Skeletal muscle cell (primary cell): ENCODE measurements at places on chromosomes 1 and 21.
A peak's percentile ranks its signal among the peaks of the same experiment; 100 is the strongest.

DNA sequence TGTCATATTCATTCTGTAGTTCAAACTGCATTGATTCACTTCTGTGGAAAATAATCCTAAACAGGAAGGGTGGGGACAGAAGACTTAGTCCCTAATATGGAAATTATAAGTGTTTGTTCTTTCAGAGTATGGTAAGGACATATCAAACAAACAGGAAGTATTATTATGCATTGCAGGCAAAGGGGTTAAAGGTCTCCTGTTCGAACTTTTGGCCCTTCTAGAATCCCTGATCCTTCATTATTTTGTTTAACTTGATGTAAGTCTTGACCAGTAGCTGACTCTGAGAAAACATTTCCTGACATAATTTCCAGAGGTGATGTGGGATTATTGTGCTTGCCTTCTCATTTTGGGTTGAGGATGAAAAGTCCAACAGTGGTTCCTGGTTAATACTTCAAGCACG is 215.4 kb upstream of the ADGRL2 start:
- no peak for DNase-seq

GRCh38 chr1:151534662-151535278 is 5.3 kb upstream of the TUFT1 start:
- no peak for DNase-seq

DNA sequence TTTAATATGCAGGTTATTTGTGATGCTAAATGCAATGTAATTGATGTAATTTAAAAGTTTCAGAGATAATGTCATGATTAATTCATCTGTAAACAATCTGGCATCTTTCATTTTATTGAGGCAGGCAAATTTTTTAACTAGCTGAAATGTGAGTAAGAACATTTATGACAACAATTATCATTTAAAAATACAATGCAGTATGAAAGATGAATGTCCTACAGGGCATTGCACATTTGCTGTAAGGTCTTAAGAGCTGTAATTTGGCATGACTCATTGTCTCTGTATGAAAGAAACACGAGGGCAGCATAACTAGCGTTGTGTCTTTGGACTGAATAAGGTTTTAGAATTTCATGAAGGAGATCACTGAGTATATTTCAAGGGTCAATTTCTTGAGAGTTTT is 642.8 kb downstream of the PLA2G4A start:
- peak; percentile 14 for DNase-seq

GRCh38 chr1:172640111-172640510 is 18.8 kb upstream of the FASLG start:
- no peak for DNase-seq

DNA sequence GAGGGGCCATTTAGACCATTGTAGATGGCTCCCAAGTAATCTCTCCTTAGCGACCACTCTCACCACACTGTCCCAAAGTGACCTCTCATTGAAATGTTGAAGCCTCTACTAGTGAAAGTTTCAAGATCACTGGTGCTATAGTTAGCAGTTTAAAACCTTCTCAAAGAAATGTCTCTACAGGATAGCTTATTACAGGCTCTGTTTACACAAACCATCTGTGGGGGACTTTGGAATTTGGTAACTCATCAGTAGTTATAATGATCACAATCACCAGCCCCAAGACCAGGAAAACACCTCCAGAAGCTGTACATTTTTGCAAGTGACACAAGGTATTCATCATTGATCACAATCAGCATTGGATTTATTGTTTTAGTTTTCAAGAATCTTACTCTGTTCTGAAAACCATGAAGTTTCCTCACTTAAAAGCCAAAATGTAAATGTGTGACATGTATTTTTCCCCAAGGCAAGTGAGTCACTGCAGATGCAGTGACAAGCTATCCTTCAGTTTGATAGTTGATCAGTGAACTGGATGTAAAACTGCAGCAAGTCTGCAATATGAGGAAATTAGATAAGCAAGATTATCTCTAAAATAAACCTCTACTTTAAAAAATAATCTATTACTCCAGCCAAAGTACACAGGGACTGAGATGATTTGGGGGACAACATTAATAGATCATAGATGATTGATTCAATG is 41.9 kb downstream of the C21orf91 start:
- DNase-seq: no peak

DNA sequence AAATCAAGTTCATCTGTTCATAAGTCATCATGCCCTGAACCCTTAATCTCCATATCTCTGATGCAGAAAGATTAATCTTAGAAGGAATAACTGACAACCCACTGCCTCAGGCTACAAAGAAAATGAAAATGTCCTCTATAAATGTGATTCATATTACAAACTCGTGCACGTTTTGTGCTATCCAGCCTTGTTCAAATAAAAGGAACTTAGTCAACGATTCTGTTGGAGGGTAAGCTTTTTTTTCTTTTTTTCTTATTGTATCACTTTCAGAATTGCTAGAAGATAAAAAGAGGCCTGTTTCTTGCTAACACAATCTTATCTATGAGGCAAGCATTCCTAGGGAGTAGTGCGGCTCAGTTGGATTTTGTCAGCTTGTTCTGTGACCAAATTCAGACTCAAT is 228.4 kb downstream of the TM2D1 start:
- no peak for DNase-seq

DNA sequence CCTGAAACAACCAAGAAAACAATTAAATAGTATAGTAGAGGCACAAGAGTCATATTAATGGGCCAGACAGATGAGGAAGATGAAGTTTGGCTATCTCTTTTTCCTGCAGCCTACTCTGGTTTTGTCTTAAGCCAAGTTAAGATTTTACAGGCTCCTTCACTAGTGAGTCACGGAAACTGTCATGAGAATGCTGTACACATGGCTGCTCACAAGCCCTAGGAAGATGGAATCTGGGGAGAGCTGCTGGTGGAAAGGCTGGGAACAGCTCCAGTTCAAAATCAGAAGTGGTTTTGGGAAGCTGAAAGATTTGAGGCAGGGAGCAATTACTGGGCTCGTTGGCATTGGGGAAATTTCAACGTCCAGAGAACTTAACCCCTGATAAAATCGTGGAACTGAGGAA is 46.4 kb upstream of the S1PR1 start:
- DNase-seq: no peak

DNA sequence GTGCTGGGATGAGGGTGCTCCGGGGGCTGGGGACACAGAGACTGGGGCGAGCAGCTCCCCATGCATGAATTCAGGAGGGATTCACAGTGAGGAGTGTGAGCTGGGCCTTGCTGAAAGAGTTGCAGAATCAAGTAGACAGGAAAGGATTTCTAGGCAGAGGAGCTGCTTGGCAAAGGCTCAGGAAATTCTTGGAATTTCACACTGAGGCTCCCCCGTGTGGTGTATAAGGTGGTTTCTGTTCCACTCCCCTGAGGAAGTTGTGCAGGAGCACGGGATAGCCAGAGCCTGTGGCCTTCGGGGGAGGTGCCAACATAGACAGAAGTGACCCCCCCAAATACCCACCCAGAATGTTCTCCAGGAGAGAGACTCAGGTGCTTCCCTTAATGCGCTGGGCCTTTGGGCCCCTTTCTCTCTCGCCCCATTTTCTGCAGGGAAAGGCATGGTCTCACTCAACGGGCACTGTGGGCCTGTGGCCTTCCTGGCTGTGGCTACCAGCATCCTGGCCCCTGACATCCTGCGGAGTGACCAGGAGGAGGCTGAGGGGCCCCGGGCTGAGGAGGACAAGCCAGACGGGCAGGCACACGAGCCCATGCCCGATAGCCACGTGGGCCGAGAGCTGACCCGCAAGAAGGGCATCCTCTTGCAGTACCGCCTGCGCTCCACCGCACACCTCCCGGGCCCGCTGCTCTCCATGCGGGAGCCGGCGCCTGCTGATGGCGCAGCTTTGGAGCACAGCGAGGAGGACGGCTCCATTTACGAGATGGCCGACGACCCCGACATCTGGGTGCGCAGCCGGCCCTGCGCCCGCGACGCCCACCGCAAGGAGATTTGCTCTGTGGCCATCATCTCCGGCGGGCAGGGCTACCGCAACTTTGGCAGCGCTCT is 58.5 kb upstream of the ACTL8 start:
- DNase-seq: peak; percentile 34

DNA sequence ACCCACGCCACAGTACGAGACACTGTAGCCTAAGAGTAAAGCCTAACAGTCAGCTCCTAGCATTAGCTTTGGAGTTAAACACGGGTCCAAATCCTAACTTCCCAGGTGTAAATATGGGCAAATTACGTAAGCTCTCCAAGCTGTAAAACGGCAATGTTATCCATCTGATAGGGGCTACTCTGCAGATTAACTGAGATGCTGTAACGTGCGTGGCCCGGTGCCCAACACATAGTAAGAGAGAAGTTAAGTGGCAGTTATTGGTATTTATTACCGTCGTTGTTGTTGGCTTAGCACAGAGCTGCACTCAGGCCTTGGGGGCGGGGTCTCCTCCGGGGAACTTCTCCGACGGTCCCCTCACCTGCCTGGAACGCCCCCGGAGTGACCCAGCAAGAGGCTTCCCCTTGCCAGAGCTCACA is 457 bp downstream of the TRAPPC3 start:
- no peak for DNase-seq

- DNase-seq: no peak
These were observed 38.6 kb downstream of the GADD45A start for GRCh38 chr1:67723620-67724019.

DNA sequence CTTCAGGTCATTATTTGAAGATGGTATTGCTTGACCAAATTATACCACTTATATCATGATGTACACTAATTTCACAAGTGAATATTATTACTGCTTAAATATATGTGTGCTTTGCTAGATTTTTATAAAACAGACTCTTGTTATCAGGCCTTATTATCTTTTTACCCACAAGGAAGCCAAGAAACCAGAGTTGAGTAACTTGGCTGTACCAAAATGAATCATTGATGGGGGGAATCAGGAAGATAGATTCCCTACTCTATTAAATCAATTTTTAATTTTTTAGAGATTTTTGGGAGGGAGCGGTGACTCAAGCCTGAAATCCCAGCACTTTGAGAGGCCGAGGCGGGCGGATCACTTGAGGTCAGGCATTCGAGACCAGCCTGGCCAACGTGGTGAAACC is 16.0 kb upstream of the SCCPDH start:
- DNase-seq: no peak

DNA sequence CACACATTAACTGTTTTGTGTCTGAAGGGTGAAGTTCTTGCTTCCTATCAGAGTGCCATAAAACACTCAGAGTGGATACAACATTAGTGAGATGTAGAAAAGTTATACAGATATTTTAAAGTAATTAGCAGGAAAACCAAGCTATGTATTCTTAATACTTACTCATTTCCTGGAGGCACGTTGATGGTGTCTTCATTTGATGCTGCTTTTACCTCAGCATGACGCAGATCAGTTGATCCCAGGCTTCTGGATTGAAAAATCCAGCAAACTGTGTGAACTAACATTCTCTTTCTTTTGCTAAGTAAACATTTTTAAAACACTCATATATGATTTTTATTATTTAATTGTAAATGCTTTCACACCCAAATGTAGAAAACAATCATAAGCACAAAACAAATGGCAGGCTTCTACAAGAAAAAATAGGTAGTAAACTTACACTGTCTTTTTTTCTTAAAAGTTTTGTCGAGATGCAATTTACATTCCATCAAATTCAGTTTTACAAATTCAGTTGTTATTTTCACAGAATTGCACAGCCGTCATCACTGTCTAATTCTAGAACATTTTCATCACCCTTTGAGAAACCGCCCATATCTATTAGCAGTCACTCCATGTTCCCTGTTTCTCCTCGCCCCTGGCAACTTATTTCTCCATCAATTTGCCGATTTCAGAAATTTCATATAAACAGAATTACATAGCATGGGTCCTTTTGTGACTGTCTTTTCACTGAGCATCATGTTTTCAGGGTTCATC is 198.9 kb downstream of the LRRC7 start:
- DNase-seq: no peak
